ENCODE measurements at places on chromosomes 7 and 10.
A peak's percentile ranks its signal among the peaks of the same experiment; 100 is the strongest.

GRCh38 chr10:84235096-84235495 is 6.2 kb downstream of the LRIT1 start:
- DNase-seq: no peak

DNA sequence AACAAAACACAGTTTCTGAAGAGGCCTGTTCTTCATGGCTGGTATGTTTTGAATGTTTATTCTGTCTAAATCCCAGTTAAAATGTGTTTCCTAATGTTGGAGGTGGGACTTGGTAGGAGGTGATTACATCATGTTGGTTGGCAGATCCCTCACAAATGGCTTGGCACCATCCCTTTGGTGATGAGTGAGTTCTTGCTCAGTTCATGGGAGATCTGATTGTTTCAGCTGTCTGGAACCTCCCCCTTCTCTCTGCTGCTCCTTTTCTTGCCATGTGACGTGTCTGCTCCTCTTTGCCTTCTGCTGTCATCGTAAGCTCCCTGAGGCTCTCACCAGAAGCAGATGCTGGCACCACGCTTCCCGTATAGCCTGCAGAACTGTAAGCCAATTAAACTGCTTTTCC is 383.6 kb upstream of the TPK1 start:
- no peak for DNase-seq

DNA sequence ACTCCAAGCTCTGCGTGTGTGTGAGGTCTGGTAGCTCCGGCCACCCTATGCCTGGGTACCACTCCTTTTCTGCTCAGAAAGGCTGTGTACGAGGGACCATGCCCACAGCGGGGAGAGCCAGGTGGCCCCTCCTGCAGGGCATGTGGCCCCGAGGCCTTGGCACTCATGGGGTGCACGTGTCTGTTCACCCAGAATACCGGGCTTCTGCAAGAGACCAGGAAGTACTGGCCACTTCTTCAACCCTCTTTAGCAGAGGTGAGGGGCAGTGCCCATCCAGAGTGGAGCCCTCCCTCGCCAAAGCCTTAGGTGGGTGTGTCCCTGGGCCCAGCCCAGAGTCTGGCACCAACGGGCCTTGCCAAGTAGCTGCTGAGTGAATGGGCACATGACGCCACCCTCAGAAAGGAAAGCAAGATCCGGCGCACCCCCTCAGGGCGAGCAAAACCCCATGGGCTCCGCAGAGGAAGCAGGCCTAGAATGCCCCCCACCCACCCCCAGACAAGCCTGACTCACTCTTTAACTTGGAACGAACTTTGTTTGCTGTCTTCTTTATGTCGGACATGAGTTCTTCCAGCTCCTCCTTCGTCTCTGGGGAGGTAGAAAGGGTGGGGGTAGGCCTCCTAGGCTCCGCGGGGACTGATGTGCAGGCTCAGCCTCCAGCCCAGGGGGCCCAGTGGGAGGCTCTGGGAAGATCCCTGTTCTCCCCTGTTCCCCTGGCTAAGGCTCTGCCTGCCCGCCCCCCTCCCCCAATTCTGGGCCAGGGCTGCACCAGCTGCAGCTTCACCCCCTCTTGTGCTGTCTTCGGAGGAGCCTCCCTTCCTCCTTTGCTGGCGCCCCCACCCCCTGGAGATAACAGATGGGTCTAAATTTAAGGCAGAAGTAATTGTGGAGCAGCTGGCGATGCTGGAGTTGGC is 14.6 kb downstream of the STX1A start:
- no peak for DNase-seq

GRCh38 chr7:151884312-151885201 is 7.6 kb upstream of the PRKAG2 start:
- no peak for DNase-seq

DNA sequence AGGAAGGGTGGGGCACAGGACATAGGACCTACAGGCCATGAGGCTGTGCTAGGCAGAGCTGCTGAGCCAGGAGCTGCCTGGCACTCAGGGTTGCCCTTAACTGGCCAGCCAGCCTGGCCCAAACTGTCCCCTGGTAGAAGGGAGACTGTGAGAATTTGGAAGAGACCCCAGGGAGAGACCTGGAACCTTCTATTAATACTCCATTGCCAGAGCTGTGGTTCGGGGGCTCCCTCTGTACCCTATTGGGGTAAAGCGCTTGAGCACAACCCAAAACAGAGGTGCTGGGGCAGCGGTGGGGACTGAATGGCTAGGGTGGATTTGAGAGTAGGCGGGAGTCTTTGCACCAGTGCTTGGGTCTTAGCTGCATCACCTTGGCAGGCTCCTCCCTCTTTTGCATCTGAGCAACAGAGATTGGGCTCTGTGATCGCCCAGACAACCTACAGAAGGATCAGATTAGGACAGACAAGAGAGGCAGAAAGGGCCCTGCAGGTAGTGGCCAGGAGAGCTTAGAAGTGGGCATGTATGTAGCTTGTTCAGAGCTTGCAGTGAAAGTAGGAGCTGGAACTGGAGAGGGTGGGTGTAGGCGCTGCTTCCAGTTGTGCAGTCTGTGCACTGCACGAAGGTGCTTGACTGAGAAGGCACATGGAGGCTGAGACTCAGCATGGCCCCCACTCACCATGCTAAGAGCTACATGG is 53.3 kb downstream of the ADCYAP1R1 start:
- DNase-seq: no peak

- DNase-seq: peak; percentile 72
These were observed 13.6 kb downstream of the TTYH3 start for GRCh38 chr7:2645274-2645868.

GRCh38 chr10:44627591-44628354 is 242.9 kb upstream of the CXCL12 start:
- no peak for DNase-seq
